ENCODE measurements at places on chromosomes 2 and 18.

DNA sequence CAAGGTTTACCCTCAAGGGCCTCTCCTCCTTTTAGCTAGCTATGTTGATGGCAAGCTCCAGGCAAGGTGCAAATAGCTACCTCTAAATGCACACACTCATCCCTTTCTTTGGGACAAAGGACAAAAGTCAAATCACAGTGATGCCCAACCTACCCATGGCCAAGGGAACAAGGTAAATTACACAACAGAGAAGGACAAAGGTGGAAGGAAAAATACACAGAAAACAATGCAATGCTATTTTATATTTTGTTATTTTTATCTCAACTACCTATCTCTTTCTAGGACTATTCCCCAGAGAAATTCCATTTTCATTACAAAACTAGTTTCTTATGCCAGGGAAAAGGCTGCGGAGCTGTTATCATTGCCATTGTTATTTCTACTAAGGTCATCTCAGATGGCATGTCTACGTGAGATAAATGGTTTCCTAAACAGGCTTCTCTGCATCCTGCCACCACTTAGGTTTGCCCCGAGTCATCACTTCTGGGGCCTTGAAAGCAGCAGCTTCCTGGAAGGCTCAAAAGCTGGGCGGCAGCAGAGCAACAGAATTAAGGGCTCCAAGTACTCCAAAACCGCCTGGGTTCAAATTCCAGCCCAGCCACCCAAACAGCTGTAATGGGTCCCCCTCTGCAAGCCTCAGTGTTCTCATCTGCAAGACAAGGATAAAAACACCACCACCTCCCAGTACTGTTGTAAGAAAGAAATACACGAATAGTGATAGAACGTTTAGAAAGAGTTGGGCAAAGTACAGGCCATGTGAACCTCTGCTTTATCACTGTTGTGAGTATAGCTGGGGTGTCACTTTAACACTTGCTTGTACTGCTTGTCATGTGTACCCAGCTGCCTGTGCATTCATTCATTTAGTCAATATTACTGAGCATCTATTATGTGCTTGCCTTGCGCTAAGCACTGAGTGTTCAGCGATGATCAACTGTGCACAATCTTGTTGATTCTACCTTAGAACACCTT is 20.9 kb downstream of the BCL2 start:
- DNase-seq, result no peak

- peak; percentile 63 for DNase-seq
Measured at GRCh38 chr2:49306925-49307324, 152.6 kb upstream of the FSHR start.

GRCh38 chr18:75638776-75639471 is 211.4 kb upstream of the SMIM21 start:
- peak; percentile 68 for DNase-seq

- DNase-seq, result peak; percentile 3
Measured at GRCh38 chr2:169362894-169363559, 693 bp upstream of the LRP2 start.

DNA sequence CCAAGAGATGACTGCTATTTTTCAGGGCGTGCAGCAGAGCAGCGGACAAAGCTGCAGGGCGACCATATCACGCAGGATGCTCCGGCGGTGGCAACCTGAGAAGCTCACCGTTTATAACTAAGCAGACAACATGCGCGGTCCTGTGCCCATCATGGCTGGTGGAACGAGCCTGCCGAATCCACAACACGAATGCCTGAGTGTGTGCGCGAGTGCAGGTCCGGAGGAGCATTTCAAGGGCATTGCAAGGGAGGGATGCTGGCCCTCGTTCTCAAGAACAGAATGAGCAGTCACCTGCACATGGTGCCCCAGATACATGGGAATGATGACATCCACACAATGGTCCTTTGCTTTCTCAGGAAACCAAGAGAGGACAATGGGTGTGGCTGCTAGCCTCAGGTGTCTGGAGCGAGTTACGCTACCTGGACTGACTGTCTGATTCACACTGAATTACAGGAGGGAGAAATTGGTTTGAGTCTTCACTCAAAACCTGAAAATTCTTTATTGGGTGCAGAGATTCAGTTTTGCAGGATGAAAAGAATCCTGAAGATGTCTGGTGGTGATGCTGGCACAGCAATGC is 39.8 kb downstream of the TBC1D8 start:
- no peak for DNase-seq

GRCh38 chr2:148545390-148546256 is 98.9 kb upstream of the EPC2 start:
- no peak for DNase-seq

- no peak for DNase-seq
Measured at GRCh38 chr2:133986881-133987795, 266.7 kb upstream of the MGAT5 start.

DNA sequence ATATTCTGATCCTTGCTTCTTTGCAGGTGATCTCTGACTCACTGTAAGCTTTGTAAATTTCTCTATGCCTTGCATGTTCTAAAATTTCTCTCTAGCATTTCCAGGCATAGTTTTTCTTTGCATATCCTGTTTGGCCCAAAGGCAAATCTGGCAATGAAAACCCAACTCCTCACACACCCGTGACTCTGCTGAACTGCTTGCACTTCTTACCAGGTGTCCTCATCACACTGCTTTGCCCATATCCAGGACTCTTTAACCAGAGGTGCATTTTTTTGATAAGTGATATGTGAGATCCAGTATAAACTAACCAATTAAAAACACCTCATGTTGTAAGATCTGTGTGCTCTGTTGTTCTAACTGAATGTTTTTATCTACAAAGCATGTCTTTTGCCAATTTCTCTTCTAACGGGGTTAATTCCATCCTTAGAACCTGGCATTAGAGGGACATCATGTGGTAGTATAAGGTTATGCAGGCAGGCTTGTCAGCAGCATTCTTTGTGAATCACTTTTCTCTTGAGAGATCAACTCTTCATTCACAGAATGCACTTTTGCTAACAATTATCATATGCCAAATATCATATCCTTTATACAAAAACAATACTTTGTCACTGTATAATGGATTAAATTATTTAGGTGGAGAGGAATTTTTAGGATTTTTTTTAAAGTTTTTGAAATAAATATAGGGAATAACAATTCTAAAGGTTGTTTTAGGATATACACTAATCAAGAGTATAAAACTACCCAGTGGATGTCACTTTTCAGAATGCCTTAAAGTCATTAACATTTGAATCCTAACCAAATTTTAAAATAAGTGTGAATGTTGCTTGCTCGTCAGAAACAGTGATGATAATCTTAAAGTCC is 20.8 kb upstream of the TMX3 start:
- DNase-seq, result peak; percentile 79

- DNase-seq, result no peak
Measured at GRCh38 chr2:120964819-120965218, 229.2 kb downstream of the GLI2 start.

DNA sequence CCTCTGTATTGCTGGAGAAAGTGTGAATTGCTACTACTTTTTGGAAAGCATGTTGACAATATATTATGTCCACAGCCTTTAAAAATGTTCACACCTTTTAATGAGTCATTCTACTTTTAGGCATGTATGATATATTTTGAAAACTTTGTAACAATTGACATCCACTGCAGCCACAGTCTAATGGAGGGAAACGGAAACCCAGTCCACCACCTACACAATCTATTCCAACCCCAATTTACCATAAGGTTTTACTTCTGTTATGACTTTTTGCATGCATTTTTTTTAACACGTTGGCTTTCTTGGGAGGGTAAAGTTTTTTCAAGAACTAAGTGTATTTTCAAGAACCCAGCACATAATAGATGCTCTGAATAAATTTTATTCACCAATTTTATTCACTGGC is 38.5 kb upstream of the ATP8B1 start:
- no peak for DNase-seq

- DNase-seq, result no peak
Measured at GRCh38 chr2:54601339-54601738, 122.1 kb upstream of the EML6 start.

GRCh38 chr2:55502590-55503141 is 16.9 kb upstream of the CFAP36 start:
- DNase-seq, result no peak

DNA sequence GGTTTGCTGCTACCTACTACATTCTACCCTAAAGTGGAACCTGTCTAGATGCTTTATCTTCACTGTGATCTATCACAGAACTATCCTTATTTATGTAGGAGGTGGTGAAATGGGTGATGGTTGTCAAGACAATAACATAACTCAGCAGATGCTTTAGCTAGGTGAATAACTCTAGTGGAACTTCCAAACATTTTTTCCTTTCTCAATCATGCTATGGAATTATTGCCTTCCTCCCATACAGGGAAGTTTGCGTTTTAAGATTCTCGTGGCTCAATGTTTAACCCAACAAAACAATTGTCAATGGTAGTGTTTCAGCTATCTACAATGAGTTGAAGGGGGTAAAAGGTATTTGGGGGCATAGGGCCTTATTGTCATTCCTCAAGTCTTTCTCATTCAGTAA is 82.6 kb upstream of the GLI2 start:
- DNase-seq, result no peak

GRCh38 chr2:15243762-15244161 is 317.4 kb downstream of the NBAS start:
- DNase-seq, result peak; percentile 23

DNA sequence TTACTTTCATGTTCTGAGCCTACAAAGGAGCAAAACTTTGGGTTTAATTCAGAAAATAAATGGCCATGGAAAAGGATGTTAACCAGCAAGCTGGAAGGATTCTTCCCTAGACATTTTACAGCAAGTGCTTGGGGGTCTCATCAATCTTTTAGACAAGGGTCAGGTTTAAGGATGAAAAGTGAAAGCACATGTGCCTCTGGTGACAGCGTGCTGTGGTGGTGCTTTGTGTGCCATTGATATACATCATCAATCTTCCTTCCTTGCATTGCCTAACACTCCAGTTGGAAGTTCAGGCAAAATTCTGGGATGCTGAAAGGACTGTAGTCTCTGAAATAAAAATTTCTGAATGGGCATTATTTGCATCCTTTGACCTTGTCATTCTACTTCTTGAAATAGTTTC is 171.2 kb downstream of the KCNE4 start:
- DNase-seq, result no peak

DNA sequence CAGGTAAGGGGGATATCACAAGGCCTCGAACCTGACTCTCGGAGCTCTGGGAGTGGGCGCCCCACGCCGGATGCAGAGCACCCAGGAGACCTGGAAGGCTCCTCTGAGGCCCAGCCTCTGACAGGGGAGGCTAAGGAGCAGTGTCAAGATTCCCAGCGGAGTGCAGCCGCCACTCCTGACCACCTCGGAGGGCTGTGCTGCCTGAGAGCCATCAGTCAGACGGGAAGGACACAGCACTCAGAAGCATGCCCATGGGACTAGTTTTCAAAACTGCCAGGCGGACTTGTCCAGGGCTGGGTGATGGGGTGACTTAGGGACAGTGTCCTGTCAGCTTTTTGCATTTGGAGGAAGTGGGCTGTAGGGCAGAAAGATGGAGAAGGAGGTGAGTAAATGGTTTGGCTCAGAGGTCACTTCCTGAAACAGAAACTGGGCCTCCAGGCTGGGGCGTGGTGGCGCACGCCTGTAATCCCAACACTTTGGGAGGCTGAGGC is 34.6 kb upstream of the B3GNT7 start:
- DNase-seq, result no peak

DNA sequence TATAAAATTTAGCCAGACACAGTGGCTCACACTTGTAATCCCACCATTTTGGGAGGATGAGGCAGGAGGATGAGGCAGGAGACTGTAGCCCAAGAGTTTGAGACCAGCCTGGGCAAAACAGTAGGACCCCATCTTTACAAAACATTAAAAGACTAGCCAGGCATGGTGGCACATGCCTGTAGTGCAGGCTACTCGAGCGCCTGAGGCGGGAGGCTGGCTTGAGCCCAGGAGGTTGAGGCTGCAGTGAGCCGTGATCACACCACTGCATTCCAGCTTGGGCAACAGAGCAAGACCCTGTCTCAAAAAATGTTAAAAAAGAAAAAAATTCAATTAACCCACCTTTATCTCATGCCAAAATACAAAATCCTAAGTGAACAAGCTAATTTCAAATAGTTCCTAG is 4.0 kb downstream of the REV1 start:
- DNase-seq, result no peak

DNA sequence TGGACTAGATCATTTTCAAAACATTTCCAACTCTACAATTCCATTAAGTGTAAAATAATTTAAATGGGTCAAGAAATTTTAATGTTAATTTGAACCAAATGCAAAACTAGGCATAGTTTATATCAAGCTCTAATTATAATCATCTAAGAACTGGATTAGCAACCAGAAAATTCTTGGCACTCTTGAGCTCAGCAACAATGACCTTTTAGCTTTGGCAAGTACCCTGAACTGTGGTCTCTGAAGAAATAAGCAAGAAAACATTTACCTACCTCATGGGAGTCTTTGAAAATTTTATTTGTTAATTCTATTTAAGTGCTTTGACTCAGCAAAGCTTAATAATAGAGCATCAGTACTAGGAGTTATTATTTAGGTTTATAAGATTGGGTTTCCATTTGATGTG is 313.2 kb downstream of the SATB2 start:
- DNase-seq, result no peak

GRCh38 chr18:46411867-46412690 is 244.9 kb downstream of the LOXHD1 start:
- DNase-seq, result peak; percentile 81

DNA sequence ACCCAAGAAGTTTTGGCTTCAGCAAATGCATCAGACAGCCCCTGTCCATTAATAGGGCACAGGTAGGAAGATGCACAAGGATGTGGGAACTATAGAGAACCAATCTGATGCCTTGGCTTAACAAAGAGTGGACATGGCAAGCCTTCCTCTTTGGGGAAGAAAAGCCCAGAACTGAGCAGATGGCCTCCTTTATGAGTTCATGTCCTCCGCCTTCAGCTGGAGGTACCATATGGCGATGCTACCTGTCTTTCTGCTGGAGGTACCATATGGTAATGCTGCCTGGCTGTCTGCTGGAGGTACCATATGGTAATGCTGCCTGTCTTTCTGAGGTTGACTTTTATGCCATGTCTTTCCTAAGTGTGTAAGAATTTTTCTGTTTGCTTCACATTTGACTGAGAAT is 6.0 kb downstream of the RETREG2 start:
- DNase-seq, result no peak

GRCh38 chr2:239164335-239164871 is 236.4 kb downstream of the HDAC4 start:
- no peak for DNase-seq

- no peak for DNase-seq
Measured at GRCh38 chr18:58438958-58439300, 190.0 kb downstream of the ALPK2 start.

- no peak for DNase-seq
Measured at GRCh38 chr2:104896446-104896845, 42.5 kb downstream of the POU3F3 start.

- DNase-seq, result no peak
Measured at GRCh38 chr2:156908825-156909224, 348.7 kb upstream of the GALNT5 start.
